ENCODE measurements at places on chromosomes 11 and 22.

GRCh38 chr11:60988658-60989057 lies 17.2 kb downstream of the CD6 start:
- no peak for DNase-seq

- no peak for DNase-seq
These were observed 554 bp upstream of the NECTIN1 start for GRCh38 chr11:119729581-119729927.

GRCh38 chr22:27670701-27671412 lies 130.7 kb downstream of the MN1 start:
- no peak for DNase-seq

DNA sequence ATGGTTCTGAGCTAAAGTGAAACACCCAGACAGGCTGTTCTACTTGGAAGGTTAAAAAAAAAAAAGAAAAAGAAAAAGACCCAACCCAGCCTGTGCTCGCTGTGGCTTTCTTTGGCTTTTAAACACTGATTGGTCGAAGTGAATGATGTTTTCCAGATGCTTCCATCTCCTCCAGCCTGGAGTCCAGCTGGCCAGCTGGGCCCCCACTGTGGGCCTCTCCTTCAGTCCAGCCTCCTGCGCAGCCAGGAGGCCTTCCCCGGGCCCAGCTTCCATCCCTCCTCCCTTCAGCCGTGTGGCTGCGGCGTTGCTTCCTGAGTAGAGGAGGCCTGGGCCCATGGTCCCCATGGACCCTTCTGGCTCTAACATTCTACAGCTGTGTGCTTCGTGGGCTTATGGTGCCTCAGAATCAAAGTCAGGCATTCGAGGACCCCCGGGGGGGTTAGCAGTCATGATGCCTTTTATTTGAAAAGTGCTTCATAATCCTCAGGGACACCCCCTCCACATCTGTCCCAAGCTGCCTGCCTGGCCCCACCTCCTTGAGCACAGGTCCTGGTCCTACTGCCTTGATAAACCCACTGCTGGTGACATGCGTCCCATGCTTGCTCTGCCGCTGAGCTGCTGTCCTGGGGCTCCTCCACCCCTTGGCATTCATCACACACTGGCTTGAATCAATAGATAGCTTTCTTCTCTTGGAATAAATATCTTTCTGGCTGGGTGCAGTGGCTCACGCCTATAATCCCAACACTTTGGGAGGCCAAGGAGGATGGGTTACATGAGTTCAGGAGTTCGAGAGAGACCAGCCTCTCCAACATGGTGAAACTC lies 42.2 kb upstream of the FBLN1 start:
- DNase-seq, result no peak

DNA sequence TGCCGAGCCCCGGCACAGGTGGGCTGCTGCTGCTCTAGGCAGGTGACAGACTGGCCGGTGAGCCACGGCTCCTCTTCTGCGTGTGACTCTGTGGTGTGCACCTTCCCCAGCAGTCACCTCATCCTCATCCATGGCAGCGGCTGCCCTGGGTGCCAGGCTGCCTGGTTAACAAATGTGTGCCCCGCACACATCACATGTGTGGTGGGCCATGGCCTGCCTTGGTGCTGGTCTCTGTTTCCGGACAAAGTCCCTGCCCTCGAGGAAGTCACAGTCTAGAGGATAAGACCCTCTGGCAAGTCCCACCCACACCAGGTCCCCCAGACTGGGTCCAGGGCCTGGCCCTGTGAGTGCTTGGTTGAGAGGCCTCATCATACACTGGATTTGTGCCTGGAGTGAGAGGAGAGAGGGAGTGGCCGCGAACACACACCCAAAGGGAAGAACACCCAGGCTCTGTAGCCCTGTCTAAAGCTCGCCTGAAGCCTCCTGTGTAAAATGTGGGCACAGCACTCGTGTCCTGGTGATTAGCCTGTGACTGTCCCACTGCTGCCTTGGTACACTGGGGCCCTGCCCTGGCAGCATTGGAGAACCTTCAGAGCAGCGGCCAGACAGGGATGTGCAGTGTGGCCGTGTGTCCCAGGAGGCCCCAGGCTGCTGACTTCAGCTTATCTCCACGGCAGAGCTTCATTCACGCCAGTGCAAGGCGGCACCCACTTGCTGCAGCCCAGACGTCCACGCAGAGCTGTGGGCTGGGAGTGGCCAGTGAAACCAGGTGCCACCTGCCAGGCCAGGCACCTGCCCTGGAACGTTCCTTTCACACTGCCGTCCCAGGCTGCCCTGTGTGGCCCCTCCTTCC lies 269.9 kb downstream of the TBC1D22A start:
- no peak for DNase-seq

- no peak for DNase-seq
These were observed 31.6 kb upstream of the MYH9 start for GRCh38 chr22:36419177-36419911.

- DNase-seq, result no peak
These were observed 31.7 kb upstream of the TMPRSS4 start for GRCh38 chr11:118045191-118045590.
